ENCODE measurements at places on chromosomes 7 and 10.
A peak's percentile ranks its signal among the peaks of the same experiment; 100 is the strongest.

DNA sequence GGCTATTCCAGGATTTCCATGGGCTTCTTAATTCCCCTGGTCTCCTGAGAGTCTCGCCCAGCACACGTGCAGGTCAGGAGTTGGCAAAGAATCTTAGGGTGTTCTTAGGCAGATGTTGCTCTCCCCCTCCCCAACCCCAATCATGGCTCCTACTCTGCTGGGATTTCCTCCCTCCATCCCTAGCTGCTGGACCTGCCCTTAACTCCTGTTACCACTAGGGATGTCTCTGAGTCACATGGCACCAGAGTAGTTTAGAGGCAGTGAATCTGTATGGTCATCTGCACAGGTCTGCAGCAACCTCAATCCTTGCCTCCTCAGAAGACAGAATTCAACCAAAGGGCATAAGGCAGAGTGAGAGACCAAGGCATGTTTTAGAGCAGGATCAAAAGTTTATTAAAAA, 51.8 kb upstream of the CHST3 start:
- H3K27me3 ChIP-seq = no peaks in the 10 kb centered on the region
- H3K36me3 ChIP-seq = no peaks in the 10 kb centered on the region
- no peak overlapping the region for H3K27ac ChIP-seq
- H3K4me1 ChIP-seq = no peaks in the 10 kb centered on the region

GRCh38 chr10:133335246-133336117, 1.2 kb downstream of the CALY start:
- peak overlapping the region; percentile 80 for H3K27ac ChIP-seq
- H3K4me1 ChIP-seq = peaks cover 40% of the 10 kb centered on the region
- H3K27me3 ChIP-seq = peaks cover 33% of the 10 kb centered on the region
- peak; percentile 83 for DNase-seq
- H3K4me3 ChIP-seq = peak overlapping the region; percentile 47

DNA sequence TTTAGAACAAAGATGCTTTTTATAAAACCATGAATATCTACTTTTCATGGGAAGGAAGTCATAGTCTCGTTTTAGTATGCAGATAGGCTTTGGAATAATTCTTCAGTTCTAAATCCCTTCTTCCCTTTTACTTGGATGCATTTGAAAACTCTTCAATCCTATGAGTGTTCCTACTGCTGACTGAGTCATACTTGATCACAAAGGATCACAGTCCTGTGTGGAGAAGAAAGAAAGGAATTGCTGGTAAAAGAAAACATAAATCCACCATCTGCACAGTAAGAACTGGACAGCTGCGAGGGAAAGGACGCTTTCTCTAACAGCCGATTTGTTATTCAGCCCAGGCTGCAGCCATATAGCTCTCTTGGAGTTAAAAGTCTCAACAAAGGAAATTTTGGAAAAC, 209.9 kb downstream of the SEMA3E start:
- H3K27me3 ChIP-seq = no peaks in the 10 kb centered on the region
- no peak overlapping the region for H3K27ac ChIP-seq
- no peaks in the 10 kb centered on the region for H3K4me1 ChIP-seq

GRCh38 chr10:76301950-76302349, 870.5 kb downstream of the LRMDA start:
- H3K27ac ChIP-seq = no peak overlapping the region
- no peak overlapping the region for H3K4me3 ChIP-seq
- DNase-seq = no peak
- H3K27me3 ChIP-seq = no peaks in the 10 kb centered on the region

- peak overlapping the region; percentile 58 for H3K4me3 ChIP-seq
- no peaks in the 10 kb centered on the region for H3K36me3 ChIP-seq
- DNase-seq = no peak
- peaks cover 8% of the 10 kb centered on the region for H3K4me1 ChIP-seq
- no peaks in the 10 kb centered on the region for H3K27me3 ChIP-seq
- no peak overlapping the region for H3K27ac ChIP-seq
Observed at GRCh38 chr7:105521027-105521716, 899 bp downstream of the PUS7 start.

DNA sequence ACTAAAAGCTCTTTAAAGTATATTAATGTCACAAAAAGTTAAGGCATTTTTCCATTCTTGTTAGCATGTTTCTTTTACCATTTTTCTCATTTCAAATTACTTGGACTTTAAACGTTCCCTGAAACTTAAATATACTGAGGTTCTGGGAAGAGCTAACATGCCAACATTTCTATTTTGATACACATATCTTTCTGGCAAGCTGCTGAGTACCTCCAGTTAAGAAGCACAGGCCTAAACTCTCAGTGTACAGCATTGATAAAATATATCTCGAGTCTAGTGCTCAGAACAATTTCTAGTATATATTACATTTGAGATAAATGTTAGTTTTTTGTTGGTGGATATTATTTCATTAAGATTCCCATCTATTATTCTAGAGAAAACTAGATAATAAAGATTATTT, 612.9 kb upstream of the KCND2 start:
- H3K4me3 ChIP-seq = no peak overlapping the region
- no peaks in the 10 kb centered on the region for H3K27me3 ChIP-seq
- no peak overlapping the region for H3K27ac ChIP-seq
- no peaks in the 10 kb centered on the region for H3K4me1 ChIP-seq
- no peaks in the 10 kb centered on the region for H3K36me3 ChIP-seq
- DNase-seq = no peak

DNA sequence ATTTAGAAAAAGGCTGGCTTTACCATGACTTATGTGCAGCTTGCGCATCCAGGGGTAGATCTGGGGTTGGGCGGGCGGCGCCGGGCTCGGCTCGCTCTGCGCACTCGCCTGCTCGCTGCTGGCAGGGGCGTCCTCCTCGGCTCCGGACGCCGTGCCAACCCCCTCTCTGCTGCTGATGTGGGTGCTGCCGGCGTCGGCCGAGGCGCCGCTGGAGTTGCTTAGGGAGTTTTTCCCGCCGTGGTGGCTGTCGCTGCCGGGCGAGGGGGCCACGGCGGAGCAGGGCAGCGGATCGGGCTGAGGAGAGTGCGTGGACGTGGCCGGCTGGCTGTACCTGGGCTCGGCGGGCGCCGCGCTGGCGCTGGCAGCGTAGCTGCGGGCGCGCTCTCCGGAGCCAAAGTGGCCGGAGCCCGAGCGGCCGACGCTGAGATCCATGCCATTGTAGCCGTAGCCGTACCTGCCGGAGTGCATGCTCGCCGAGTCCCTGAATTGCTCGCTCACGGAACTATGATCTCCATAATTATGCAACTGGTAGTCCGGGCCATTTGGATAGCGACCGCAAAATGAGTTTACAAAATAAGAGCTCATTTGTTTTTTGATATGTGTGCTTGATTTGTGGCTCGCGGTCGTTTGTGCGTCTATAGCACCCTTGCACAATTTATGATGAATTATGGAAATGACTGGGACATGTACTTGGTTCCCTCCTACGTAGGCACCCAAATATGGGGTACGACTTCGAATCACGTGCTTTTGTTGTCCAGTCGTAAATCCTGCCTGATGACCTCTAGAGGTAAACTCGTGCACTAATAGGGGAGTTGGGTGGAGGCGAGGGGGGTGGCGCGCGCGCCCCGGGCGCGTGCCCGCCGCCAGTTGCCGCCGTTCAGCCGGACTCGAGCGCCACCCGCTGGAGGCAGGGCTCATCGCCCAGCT, at the start of gene HOXA5:
HOXA5 (minus strand) TSS at position 659 of the 927 bp plus-strand sequence; CDS start at position 585, 74 bp downstream.
- H3K27ac ChIP-seq = no peak within 1 kb of the TSS
- peak within 1 kb of the TSS; percentile 41 for H3K4me3 ChIP-seq
- H3K36me3 ChIP-seq = no peaks in the 10 kb centered on the region
- H3K27me3 ChIP-seq = no peaks in the 10 kb centered on the region
- no peaks in the 10 kb centered on the region for H3K4me1 ChIP-seq
- DNase-seq = no peak

DNA sequence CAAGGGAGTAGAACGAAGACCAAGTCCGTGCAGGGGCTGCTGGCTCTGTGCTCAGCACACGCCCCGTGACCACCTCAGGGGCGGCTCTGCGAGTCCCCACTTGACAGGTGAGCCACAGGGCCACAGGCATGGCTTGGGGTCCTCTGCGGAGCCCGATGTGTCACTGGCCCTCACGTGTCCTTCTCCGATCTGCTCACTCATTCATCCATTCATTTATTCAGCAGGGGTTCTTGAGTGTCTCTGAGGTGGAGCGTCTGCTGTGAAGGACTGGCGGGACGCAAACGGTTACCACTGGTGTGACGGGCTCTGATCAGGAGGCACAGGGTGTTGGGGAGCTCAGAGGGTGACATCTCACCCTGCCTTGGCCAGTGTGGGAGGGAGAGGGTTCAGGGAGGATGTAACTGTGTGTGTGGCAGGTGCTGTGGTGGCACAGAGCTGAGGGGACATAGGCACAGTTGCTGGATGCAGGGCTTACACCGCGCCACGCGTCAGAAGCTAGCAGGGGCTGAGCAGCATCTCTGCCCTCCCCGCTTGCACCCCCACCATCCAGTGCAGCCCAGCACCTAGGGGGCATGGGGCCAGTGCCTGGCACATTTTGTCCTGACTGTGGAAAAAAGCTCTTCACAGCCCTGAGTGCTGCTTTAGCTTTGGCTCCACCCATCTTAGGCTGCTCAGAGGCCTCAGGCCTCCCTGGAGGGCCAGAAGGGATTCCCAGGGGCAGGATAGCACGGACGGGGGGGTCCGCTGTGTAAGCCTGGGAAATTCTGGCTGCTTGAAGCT, 116.8 kb downstream of the LHPP start:
- DNase-seq = no peak
- H3K4me1 ChIP-seq = no peaks in the 10 kb centered on the region
- H3K27me3 ChIP-seq = no peaks in the 10 kb centered on the region
- H3K4me3 ChIP-seq = no peak overlapping the region
- H3K27ac ChIP-seq = no peak overlapping the region
- H3K36me3 ChIP-seq = no peaks in the 10 kb centered on the region

GRCh38 chr7:450741-451140, 68.9 kb downstream of the PDGFA start:
- no peaks in the 10 kb centered on the region for H3K36me3 ChIP-seq
- H3K27ac ChIP-seq = no peak overlapping the region
- H3K4me1 ChIP-seq = peaks cover 23% of the 10 kb centered on the region
- no peak overlapping the region for H3K4me3 ChIP-seq

GRCh38 chr10:29501692-29502091, 133.1 kb downstream of the SVIL start:
- H3K4me3 ChIP-seq = no peak overlapping the region
- H3K36me3 ChIP-seq = no peaks in the 10 kb centered on the region
- no peak overlapping the region for H3K27ac ChIP-seq
- DNase-seq = no peak

DNA sequence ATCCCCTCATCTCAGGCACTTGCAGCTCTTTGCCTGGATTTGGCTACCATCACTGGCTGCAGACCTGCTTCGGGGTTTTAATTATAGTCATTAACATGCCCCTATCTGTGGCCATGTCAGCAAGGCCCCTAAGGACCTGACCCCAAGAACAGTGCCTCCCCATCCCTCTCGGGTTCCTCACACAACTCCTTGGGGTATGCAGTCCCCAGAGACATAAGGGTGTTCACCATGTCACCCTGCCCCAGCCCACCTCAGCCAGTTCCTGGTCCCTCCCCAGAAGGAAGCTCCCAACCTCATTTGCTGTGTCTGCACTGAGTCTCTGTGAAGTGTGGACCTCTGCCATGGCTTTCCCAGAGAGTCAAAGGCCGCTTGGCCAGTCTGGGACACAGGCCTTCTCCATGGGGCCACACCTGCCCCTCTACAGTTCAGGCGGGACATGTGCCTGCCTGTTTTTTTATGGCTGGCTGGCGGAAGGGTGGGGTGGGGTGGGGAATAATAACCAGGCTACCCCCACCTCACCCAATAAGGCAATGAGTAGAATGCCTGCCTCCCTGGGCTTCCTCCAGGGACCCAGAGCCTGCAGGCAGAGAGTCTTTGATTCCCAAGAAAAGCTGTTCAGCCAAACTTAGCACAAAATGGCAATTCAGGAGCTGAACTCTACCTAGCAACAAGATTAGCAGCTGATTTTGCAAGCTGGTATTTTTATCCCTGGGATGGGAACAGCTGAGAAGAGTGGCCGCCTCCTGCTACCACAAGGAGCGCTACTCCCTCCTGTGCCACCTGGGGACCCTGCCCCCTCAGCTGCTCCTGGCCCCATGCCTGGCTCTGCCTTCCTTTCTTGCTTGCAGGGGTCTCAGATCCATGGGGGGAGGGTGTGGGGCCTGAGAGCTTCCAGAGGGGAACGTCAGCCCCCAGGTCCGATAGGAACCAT, 23.7 kb upstream of the CAMK2B start:
- no peak for DNase-seq
- H3K36me3 ChIP-seq = no peaks in the 10 kb centered on the region
- H3K27ac ChIP-seq = no peak overlapping the region
- H3K4me3 ChIP-seq = no peak overlapping the region
- H3K4me1 ChIP-seq = no peaks in the 10 kb centered on the region
- H3K27me3 ChIP-seq = no peaks in the 10 kb centered on the region

GRCh38 chr10:1654247-1654646, 83.1 kb downstream of the ADARB2 start:
- no peaks in the 10 kb centered on the region for H3K36me3 ChIP-seq
- no peak for DNase-seq
- H3K27ac ChIP-seq = no peak overlapping the region
- no peaks in the 10 kb centered on the region for H3K4me1 ChIP-seq
- no peak overlapping the region for H3K4me3 ChIP-seq

DNA sequence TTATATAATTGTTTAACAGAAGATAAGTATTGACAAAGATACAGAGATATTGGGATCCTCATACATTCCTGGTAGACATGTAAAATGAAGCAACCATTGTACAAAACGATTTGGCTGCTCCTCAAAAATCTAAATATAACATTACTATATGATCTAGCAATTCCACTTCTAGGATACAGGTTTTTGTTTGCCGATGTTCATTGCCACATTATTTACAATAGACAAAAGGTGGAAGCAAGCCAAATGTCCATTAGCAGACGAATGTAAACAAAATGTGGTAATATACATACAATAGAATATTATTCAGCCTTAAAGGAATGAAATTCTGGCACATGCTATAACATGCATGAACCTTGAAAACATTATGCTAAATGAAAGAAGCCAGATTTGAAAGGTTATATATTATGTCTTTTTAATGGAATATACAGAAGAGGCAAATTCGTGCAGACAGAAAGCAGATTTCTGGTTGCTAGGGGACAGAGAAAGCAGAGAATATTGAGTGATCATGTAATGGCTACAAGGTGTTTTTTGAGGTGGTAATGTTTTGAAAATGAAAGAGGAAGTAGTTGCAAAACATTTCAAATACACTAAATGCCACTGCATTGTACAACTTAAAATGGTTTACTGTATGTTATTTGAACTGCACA, 44.9 kb downstream of the POLR1F start:
- H3K4me3 ChIP-seq = no peak overlapping the region
- no peak overlapping the region for H3K27ac ChIP-seq
- no peaks in the 10 kb centered on the region for H3K27me3 ChIP-seq
- H3K36me3 ChIP-seq = no peaks in the 10 kb centered on the region
- no peak for DNase-seq

DNA sequence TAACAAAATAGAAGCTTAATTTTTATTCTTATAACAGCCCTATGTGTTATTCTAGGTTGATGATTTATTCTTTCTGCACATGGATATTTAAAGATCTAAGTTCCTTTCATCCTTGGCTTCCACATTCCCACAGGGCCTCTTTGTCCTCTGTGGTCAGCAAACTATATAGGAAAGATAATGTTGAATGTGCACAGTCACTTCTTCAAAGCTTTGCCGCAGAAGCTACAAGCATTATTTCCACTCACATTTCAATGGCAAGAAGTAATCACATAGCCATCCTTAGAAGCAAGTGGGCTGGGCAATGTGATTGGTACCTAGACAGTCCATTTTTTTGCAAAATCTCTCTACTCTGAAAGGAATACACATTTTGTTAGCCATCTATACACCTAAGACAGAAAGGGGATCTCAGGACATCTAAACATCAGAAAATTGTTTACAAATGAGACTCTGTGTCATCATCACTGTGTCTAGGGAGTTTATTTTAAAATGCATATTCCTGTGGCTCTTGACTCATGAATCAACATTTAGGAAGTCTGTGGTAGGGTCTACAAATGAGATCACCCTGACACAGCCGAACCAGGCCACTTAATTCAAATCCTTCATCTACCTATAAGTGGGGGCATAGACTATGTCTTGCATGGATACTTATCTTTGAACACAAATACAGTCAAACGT, 1060.5 kb downstream of the XPNPEP1 start:
- no peaks in the 10 kb centered on the region for H3K27me3 ChIP-seq
- H3K4me3 ChIP-seq = no peak overlapping the region
- DNase-seq = no peak

Data from T-cell (primary cell).